ENCODE measurements at places on chromosomes 12 and 14.

- peak; percentile 57 for ATAC-seq
Measured at GRCh38 chr12:130827432-130827831, 11.6 kb downstream of the STX2 start.

- no peak for ATAC-seq
Measured at GRCh38 chr12:69204191-69204590, 35.2 kb upstream of the CPSF6 start.

DNA sequence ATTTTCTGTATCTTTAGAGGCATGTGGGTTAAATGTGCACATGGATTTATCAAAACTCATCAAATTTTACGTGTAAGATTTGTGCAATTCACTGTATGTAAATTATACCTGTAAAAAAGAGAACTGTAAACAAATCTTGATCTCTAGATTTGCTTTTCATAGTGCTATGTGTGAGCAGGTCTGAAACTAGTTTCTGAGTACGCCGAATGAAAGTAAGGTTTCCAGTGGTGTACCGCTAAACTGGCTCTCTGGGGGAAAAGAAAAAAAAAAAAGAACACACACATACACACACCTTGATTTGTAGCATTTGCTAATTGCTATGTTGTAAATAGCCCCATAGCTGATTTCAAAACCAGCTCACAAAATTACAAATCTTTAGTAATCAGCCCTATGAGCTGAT is 8.6 kb upstream of the SLC41A2 start:
- no peak for ATAC-seq

GRCh38 chr12:51335931-51336330 is 10.5 kb downstream of the CELA1 start:
- ATAC-seq: no peak

DNA sequence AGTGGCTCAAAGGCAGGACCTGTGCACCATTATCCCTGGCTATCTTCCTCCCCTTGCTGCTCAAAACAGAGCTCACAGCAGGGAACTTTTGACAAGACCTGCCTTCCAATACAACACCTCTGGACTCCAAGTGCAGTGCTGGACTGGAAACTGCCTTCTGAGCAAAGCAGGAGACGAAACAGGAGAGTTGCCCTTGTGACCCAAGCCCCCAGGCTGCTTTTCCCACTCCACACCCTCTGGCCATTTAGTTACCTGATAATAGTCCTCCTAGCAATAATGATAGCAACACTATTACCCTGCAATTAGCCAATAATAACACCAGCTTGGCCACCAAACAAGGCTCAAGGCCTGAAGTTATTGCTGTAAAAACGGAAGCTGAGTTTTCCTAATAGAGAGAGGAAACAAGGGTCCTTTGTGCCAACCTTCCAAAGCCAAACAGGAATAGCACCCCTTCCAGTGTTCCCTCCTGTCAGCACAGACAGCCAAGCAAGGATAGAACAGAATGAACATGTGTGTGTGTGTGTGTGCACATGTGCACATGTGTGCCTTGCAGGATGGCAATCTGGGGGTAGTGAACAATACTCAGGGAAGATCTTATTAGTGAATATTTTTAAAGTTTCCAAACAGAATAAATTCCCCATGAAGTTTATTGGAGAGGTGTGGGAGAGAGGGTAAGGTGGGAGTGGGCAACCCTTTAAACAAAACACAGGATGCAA is 9.2 kb upstream of the KRT73 start:
- no peak for ATAC-seq

DNA sequence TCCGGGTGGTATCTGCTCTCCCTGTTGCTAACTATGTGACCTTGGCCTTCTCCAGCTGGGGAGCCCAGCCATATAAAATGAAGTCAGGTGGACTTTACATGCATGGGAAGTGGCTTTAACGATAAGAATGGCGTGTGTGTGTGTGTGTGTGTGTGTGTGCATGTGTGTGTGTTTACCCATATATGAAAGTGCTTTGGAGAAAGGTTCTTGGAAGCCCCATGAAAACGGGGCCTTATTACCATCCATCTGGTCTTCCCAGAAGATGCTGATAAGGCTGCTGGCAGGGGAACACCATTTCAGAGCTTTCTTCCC is 94.8 kb downstream of the LRRC74A start:
- no peak for ATAC-seq

GRCh38 chr14:95452176-95452892 is 64.1 kb downstream of the SYNE3 start:
- ATAC-seq: no peak
